CD4-positive, alpha-beta T cell treated with Interleukin-21 for 1 hour (primary cell): ENCODE measurements at places on chromosomes 1 and 21.

- DNase-seq: no peak
Observed at GRCh38 chr1:38132681-38133080, 86.1 kb upstream of the POU3F1 start.

DNA sequence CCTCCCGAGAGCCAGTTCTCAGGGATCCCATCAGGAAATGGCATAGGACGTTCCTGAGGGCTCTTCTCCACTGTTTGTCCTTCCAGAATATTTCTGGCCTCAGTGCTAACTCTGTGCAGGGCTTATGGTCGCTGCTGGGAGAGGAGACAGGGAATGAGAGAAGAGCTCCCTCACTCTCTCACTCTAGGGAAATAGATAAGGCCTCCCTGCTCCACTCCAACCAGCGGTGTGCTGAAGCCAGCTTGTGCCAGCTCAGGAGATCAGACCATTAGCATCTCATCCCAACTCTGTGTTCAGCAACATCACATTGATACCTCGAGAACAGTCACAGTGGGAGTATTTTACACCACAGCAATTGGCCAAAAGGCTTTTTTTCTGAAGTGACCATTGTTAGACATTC is 49.2 kb upstream of the ZC3H12A start:
- no peak for DNase-seq

GRCh38 chr1:39466413-39467107 is 24.9 kb upstream of the BMP8A start:
- no peak for DNase-seq

DNA sequence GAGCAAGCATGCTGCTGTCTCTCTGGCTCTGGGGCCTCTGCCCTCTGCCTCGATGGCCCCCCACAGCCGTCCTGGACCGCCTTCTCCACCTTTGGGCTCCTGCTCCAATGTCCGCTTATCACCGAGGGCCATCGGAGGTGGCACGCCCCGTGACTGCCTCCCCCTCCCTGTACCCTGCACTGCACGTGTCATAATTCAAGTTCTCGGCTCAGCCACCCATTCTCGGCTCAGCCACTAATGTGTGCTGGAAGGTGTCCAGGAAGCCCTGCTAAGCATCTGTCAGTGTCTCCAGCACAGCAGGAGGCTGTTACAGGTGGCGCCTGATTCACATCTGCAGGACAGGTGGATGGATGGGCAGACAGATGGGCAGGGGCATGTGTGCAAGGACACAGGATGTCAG is 45.5 kb downstream of the TP73 start:
- no peak for DNase-seq

DNA sequence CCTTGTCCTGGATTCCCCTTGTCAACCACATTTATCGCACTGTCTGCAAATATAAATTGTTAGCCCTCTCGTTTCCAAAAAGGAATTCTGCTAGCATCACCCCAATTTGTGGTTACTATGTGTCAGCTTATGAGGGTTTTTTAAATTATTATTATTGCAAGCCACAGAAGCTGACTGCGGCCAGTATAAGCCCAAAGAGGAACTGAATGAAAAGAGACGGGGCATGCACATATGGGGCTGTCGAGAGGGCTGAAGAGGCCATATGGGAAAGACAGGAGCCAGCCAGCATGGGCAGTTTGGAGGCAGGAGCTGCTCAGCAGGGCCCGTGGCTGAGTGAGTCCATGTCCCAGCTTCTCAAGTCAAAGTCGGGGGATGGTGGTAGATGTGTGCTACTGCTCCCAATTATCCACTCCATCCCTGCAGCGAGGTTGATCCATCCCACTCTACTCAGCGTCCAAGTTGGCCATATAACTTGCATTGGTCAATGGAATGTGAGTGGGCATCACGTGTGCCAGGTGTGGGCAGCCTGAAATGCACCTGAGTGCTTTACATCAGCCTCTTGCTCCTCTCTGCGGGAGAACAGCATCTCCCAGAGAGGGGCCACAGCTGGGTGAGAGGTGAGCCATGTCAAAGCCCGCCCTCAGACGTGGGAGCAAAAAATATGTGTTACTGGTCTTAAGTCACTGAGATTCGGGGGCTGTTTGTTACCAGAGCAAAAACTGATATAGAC is 37.6 kb upstream of the LDLRAP1 start:
- no peak for DNase-seq

DNA sequence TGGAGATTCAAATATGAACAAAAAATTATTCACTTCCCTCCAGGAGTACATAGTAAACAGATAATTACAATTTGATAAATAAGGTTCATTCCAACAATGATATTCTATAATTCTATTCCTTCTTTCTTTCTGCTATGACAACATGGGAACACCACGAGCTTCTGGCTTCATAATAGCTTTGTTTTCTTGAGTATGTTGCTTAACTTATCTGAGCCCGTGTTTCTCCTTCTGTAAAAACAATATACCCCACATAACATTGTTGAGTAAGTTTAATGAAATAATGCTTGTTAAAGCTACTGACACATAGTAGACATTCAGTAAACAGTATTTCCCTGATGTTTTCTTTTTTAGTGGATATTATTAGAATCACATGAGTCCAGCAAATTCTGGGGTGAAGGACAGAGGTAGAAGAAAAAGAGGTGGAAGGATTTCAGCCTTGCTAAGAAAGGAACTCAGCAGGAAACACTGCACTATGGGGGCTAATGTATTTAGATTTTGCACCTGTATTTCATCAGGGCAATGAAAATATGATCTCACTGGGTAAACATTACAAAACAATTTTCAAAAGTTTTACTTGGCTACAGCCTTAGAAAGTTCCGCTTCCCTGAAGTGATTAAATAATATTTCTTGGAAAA is 430.8 kb upstream of the C1orf87 start:
- no peak for DNase-seq

DNA sequence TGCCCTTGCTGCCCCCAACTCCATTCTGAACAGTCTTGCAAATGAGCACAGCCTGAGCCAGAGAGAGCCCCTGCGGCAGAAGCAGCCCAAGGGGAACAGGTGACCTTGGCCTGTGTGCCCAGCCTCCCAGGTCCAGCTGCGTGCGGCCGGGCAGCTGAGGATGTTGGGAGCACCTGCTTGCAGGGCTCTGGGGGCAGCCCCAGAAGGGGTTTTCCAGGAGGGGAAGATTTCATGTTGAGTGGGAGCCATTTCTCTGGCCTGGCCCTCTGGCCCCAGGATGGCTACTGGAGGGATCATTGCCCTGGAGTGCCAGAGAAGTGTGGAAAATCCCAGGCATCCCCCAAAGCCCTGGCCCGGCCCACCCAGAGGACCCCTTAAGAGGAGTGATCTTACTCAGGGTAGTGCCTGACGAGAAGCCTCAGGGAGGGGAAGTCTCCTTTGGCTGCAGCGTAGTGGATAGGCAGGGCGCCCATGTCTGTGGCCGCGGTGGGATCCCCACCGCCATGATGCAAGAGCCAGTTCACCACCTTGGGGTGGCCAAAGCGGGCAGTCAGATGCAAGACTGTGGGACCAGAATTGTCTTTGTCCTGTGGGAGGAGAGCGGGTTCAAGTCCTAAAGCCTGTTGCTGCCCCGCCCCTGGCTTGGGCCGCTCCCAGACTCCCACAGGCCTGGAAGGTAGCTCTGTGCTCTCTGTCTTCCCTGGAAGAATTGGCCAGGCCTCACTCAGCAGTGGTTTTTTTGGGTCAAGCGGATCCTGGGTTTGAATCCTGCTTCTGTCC is 20.6 kb upstream of the RNU1-4 start:
- DNase-seq: no peak

DNA sequence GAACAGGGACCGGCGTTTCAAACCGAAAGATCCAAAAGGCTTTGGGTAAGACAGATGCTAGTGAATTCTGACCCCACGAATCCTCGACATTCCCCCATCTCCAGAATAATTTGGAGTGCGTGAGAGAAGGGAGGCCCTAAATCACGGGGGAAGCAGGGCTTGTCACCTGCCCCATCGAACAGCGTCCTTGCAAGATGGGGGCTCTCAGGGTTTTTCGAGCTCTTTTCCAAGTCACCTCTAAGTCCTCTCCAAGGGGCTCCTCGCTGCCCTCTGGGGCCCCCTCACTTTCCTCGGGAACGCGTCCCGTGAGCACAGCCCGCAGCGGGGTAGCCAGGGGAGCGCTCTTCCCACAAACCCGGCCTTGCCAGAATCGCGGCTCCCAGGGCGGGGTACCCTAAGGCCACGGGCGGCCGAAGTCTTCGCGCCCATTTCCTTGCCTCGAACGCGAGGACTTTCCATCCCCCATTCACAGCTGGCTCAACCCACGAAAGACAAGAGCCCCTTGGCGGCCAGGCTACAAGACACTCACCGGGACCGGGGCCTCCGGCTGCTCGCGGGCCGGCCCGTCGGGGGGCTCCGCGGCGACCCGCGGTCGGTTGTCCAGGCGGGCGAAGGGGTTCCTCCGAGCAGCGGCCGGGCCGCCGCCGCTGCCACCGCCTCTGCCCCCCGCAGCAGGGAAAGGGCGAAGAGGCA is 546 bp downstream of the DONSON start:
- DNase-seq: no peak

GRCh38 chr1:147072482-147073432 is 99.5 kb downstream of the PRKAB2 start:
- DNase-seq: peak; percentile 26

- no peak for DNase-seq
Observed at GRCh38 chr1:188070848-188071247, 1242.1 kb downstream of the PLA2G4A start.

GRCh38 chr1:92961131-92961895 is at the start of gene DIPK1A:
TSS of gene DIPK1A (minus strand) at chr1:92961462. CDS start at chr1:92961429, 33 bp downstream.
- peak; percentile 81 for DNase-seq

DNA sequence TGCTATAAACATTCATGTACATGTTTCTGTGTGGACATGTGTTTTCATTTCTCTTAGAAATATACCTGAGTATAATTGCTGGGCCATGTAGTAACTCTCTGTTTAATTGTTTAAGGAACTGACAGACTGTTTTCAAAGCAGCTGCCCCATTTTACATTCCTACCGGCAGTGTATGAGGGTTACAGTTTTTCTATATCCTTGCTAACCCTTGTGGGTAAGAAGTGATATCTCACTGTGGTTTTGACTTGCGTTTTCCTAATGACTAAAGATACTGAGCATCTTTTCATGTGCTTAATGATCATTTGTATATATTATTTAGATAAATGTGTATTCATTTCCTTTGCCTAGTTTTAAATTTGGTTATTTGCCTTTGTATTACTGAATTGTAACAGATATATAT is 81.7 kb downstream of the DNM3 start:
- DNase-seq: no peak

DNA sequence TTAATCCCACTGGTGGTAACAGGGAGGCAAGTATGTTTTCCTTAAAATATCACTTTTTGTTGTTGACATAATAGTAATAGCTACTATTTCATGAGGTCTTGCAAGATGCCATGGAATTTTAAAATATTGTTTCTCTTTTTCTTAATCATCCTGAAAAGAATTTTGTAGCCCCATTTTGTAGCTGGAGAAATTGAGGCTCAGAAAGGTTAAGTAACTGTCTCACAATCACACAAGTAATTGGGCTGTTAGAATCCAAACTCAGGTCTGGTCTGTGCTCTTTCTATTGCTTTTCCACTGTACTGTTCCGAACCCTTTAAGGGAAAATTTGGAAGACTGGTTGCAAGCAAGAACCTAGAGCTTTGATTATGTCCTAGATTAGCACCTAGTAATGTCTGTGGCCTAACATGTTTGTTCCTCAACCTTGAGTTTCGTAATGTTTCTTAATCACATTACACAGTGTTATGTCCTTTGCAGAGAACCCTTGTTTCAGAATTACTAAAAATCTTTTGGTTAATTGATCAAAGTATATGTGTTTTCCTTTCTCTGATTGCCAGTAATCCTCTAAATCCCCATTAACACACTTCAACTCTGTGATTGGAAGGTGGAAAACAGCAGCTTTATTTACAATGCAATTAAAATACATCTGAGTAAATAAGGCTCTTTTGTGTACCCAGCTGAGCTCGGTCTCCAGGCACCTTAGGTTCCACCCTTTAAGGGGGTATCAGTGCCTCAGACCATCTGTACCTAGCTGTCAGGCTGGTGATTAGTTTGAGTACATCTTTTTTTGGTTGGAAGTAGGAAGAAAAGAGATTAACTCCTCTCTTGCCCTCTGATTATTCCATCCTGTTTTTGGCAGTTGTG is 10.4 kb downstream of the LRRC42 start:
- no peak for DNase-seq
